ENCODE measurements at places on chromosomes 3 and 15. TPM values are rescaled to one million over a fixed set of nuclear protein-coding genes. Genes with fewer than 3 reads are reported as not detected.

Gene FAM107A
- total RNA-seq: 24.8 TPM

GRCh38 chr15:91193378-91193720, 93.3 kb downstream of the SV2B start:
- DNase-seq: no peak

DNA sequence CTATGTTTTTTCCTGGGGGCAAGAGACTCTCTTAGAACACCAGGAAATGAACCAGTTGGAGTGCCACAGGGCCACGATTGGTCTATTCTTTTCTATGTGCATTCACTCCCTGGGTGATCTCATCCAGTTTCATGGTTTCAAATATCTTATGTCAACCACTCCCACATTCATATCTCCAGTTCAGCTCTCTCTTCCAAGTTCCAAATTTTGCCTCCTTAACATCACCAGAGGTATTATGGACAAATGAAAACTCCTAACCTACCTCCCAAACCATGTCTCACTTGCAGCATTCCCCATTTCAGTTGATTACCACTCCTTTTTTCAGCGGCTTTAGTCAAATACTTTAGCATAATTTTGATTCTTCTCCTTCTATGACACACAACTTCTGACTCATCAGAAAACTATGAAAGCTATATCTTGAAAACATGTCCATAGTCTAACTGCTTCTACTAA, 203.1 kb upstream of the SEMA6D start:
- no peak for DNase-seq

DNA sequence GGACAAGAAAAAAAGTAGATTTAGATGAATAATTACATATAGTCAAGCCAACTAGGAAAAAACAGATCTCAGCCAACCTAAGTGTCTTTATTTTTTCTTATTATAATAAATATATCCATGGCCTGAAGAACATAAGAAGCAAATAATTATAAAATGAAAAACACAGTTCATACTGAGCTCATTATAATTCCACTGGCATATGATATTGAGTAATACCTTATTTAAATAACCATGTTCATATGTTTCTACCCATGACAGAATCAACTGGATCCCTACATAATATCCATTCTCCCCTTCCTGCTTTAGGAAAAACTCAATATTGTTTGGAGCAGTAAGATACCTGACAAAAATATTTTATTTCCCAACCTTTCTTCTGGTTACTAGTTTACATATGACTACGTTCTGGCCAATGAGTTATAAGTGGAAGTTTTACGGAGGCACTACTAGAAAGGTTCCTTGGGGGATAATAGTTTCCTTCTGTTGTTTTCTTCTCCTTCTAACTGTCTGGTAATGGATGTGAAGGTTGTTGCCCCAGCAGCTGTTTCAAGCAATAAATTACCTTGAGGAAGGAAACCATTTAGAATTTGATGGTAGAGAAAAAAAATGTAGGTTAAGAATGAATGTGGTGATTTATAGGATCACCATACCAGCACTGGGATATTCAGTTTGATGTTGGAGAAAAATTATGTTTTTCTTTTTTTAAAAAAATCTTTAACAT, 184.1 kb upstream of the MBNL1 start:
- no peak for DNase-seq

Gene CYP1A2
- not detected for total RNA-seq

Gene PLA2G4E
- not detected for total RNA-seq

DNA sequence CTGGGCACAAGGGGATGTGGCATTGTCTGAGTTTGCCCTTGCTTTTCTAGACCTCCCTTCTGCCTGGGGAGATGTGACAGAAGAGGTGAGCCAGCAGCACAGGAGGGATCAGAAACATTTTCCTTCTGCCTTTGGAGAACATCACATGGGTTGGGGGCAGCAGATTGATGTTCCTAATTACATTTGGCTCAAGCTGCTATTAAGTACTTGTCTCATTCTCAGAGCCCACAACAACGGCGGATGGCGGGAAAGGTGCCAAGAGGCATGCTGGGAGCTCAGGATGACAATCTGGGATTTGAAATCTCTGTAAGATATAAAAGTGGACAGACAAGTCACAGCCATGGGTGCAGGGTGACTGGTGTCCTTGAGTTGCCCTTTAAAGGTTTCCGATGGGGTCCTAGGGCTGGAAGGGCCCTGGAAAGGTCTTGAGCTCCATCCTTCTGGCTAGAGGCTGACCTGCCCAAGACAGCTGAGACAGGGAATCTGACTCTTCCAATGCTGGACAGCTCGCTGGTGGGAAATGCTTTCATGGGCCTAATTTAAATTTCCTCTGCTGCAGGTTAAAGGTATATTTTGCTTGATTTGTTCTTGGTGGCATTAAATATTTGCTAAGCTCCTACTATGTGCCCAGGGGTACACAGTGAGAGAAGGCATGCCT, 2.4 kb upstream of the CORO2B start:
- DNase-seq: no peak

Gene GOLGA8Q
- total RNA-seq: 0.62 TPM

- no peak for DNase-seq
Measured at GRCh38 chr3:151688571-151688970, 45.2 kb upstream of the AADACL2 start.

DNA sequence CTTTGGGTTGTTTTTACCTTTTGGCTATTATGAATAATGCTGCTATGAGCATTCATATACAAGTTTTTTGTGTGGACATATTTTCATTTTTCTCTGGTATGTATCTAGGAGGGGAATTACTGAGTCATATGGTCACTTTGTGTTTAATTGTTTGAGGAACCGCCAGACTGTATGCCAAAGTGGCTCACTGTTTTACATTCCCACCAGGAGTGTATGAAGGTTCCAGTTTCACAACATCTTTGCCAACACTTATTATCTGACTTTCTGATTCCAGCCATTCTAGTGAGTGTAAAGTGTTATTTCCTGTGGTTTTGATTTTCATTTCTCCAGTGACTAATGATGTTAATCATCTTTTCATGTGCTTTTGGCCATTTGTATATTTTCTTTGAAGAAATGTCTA, 51.8 kb downstream of the CMTM7 start:
- DNase-seq: no peak

Gene LRRC31
- total RNA-seq: not detected

DNA sequence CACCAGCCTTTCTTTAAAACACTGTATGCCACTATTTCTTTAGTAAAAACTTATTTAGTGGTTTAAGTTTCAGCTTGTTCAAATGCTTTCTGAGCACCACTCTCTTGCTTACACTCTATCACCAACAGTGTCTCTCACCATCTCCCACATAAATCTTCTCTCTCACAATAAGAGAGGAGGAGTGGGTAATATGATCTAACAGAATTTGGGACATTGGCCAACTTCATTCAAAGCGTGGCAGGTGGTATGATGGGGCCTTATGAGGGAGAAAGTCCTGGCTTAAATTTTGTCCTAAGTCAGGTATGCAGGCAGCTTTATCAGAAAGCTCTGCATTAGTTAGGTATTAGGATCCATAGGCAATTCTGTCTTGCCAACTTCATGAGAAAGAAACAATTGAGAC, 1132.5 kb downstream of the TUSC7 start:
- no peak for DNase-seq

Gene SOX14
- total RNA-seq: not detected

Gene SSR3
- total RNA-seq: 101 TPM

Gene RPP25
- total RNA-seq: 6.4 TPM

GRCh38 chr15:37090543-37091175, 9.7 kb downstream of the MEIS2 start:
- no peak for DNase-seq

Gene NRG4
- not detected for total RNA-seq

DNA sequence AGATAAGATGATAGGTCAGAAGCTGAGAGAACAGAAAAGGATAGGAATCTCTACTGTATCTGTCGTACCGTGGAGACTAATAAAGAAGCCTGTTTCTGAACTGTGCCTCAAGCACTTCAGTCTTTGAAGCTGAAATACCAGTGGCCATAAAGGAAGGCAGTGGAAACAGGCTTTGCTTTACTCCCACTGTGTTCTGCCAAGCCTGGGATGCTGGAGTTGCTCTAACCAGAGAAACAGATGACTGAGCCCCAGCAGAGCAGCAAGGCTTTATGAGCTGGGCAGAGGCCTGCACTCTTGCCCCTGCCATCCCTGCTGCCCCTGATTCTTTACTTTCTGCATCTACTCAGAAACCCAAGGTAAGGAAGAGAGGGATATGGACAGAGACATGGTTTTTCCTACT, 89.4 kb downstream of the PDE8A start:
- no peak for DNase-seq

Gene CERS3
- 1.1 TPM for total RNA-seq
